ENCODE measurements at places on chromosomes 1 and 21.

DNA sequence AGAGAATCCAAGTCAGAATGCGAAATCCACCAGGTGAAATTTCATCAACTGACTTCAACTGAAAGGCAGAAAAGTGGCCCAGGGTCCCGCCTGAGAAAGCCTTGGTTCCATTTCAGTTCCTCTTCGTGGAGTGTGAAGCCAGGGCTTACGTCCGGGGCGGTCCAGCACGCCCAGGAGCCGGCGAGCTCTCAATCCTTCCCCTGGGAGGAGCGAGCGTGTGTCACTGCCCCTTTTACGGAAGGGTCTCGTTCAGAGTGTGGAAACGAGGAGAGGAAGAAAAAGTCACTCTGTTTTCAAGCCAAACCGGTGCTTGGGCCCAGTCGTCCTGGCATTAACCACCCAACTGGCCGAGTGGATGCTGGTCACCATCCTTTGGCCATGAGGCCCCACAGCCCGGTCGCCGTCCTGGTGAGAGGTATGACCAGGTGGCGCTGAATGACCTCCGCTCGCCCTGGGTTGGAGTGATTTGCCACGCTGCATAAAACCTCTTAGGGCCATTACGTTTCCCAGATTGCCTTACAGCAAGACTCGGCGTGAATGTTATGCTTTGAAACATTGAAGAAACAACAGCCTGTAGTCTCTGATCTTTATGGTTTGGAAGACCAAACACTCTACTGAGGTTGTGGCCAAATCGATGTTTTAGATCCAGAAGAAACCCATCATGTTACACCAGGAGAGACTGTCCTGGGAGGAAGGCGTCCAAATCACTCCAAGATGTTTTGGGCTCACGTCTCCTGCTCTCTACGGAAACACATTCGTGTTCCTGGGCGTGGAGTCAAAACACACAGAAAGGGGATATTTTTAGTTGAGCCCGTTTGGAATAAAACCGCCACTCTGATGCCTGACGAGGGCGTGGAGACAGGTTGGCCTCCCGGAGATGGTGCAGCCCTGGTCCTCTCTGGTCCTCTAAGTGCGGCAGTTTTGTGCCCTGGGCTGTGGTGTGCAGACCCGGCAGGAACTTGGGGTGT lies 93.6 kb upstream of the ACTRT2 start:
- no peak for DNase-seq

DNA sequence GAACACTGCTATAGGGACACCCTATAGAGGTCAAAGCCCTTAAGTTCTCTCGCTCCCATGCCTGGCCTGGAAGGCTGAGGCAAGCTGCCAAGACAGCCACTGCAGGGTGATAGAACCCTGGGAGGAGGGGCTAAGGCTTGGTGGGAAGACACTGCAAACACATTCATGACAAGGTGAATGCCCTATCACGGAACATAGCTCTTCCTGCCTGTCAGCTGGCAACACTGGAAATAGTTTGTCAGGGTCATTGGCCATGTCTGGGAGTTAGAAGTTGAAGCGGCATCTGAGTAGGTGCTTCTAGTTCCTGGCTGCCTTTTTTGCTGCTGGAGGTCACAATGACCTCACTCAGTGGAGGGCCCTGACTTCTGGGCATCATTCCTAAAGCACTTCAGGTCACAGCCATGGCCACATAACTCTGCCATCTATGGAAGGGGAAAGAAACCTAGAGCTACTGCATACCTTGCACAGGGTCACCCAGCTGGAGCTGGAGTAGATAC lies 4.2 kb downstream of the FABP3 start:
- DNase-seq = no peak

DNA sequence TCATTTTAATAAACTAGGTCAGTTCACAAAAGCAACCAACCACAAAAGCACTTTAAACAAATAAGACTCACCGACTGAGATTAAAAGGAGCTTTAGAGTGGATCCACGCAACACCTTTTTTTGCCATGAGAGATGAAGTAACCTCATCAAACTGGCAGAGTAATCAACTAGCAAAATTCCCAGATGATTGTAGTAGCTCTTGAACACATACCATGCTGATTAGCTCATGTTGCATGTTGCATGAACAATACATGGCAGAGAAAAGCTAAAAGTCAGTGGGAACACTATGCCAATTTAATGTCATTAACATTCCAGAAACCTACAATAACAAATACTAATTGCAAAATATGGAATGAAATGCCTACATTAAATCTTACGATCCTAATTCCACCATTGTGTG lies 4.1 kb downstream of the WARS2 start:
- DNase-seq = no peak

DNA sequence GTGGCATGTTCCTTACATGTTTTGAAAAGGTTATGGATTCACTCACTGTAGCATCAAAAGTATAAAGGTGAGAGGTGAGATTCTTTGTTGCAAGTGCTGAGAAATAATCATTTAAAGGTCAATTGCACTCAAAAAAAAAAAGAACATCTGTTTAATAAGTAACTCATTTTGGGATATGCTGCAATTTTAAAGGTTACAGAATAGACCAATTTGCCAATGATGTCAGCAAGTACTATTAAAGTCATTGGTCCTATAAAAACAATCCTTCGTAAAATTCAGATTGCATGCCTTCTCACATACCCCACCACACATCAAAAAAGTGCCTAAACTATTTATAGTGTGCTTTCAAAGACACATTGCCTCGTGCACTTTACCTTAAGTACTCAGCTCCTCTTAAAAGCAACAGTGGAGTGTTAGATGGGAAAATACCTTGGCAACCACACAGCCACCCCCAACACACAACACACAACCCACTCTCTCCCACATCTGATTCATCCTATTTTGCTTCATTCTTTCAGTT lies 218.2 kb upstream of the ADGRL2 start:
- no peak for DNase-seq

DNA sequence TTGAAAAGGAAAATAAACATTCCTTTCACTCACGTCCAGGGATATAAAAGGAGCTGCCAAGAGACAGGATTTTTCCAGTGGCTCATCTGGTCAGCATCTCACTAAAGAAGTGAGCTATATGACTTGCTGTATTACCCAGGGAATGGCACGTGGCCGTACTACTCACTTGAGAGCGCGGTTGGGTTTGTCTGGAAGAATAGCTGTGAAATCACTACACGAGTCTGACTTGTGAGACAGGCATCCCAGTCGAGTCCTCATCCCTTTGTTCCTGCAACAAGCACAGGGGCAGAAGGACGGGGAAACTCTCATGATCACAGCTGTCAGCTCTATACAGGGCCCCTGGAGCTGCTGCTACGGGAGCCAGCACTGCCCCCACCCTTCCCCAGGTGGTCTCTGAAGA lies 17.7 kb downstream of the RGS8 start:
- no peak for DNase-seq

GRCh38 chr1:56329970-56330369 lies 249.4 kb downstream of the PLPP3 start:
- DNase-seq = no peak

- DNase-seq = no peak
Measured at GRCh38 chr1:6355621-6356020, 37.9 kb downstream of the ACOT7 start.

DNA sequence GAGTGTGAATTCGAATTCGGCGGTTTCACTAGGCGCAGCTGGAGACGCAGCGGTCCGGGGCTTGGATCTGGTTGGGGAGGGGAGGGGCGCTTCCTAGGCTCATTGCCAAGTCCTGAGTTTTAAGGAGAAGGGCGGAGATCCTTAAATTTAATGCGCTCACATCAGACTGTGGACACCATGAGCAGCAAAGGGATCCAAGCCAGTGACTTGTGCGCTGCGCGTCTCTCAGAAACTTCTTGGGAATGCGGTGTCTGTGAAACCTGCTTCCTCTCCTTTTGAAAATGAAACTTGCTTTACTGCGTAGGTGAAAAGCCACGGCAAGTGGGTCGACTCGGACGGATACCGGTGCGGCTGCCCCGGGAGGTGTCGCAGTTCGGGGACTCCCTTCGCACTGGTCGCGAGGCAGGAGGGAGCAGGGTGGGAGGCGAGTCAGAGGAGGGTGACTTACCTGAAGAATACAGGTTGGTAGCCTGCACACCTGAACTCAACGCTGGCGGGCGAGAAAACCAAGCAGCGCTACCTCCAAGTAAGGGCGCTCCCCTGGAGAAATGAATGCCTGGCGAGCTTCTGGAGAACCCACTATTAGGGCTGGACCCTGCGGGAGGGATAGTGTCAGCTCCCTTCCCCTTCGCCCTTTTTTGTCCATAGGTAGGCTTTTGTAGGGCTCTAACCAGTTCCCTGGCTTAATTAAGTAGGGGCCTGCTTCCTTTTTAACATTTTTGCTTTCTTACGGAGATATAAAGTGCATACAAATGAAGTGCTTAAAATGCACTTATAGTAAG lies 992 bp downstream of the TENT5C start:
- peak; percentile 76 for DNase-seq

GRCh38 chr1:199867601-199868000 lies 159.9 kb upstream of the NR5A2 start:
- DNase-seq = no peak

DNA sequence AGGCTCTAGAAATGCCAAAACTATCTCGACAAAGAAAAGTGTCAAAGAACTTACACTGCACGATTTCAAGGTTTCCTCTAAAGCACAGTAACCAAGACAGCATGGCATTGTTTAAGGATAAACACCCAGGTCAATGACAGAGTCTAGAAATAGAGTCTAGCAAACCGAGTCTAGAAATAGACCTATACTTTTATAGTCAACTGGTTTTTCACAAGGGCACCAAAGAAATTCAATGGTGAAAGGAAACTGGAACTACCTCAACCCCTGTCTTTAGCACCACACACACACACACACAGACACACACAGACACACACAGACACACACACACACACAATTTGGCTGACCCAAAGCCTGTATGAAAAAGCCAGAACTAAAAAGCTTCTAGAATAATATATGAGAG lies 67.1 kb upstream of the PGBD5 start:
- no peak for DNase-seq

GRCh38 chr1:23424293-23425192 lies at the start of gene TCEA3:
Gene TCEA3, minus strand, starts transcription at chr1:23424748. Its CDS starts 115 bp downstream, at chr1:23424633.
- peak; percentile 39 for DNase-seq

- no peak for DNase-seq
Measured at GRCh38 chr1:28680151-28680550, 11.6 kb downstream of the GMEB1 start.

- no peak for DNase-seq
Measured at GRCh38 chr1:11590395-11590794, 63.8 kb downstream of the FBXO2 start.

DNA sequence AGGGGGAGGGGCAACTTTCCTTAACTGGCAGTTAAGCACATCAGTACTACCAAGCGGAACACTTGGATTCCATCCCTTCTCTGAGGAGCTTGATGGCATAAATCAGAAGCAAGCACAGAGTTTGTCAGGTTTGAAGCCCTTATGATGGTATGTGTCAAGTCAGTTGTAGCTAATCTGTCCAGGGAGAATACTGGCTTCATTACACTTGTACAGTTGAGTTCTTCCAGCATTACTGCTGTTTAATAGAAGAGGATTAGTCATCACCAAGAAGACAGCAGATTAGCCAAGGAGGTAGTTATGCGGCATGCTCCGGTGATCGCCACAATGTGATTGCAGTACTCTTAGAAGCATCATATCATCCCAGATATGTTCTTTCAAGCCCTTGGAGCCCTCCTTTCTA lies 2.1 kb upstream of the TDRD5 start:
- no peak for DNase-seq

DNA sequence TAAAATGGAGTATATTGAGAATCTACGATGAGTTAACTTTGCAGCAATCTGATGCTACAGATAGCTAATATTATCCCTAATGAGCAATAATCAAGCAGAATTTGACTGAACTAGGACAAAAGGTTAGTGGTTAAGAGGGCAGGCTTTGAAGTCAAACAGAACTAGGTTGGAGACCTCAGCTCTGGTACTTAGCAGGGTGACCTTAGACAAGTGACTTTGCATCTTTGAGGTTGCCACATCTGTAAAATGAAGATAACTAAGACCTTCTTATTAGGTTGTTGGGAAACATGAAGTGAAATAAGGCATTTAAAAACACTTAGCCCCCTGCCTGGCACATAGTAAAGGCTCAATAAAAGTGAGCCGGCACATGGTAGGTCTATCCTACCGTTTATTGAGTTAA lies 4.3 kb upstream of the FUCA1 start:
- DNase-seq = no peak

DNA sequence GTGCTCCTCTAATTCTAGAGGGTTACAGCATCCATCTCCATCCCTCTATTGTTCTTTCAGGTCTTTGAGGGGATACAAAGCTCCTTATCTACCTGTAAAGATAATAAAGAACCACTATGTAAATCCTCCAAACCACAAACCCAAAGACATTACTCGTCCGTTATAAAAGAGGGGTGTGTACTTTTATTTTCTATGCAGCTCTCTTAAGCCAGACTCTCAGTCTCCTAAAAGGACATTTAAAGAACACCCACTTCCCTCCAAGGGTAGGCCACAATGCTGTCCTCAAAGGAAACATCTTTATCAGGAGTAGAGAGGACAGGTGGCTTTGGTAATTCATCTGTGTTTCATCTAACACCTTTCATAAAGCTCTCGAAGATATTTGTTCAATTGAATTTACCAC lies 67.9 kb upstream of the DYNLT5 start:
- DNase-seq = no peak

DNA sequence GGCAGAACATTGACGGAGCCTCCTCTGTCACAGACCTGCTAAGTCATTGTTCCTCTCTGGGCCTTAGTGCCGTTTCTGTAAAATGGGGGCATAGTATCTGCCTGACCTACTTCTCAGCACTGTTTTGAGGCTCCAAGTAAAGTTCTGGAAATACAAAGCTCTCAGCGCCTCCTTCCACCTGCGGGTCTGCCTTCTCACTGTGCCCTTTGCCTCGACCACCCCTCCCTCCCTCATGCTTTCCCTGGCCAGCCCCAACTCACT lies 15.4 kb upstream of the WASF2 start:
- DNase-seq = no peak

DNA sequence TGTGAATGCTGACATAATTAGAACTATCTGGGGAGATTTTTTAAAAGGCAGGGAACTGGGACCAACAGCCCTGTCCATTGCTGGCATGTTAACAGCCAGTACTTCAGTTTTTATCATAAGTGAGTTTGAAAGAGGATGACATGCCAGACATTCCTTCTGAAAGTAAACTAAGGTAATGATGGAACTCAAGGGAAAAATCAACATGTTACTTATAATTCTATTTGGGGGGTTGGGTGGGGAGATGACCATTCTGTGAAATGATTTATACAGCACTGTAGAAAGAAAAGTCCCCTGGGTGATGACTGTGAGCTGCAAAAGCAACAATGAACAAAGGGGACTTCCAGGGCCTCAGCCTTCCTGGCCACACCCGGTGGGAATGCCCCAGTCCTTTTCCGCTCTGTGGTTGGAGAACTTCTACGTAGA lies 5.4 kb upstream of the LAMC2 start:
- DNase-seq = no peak

DNA sequence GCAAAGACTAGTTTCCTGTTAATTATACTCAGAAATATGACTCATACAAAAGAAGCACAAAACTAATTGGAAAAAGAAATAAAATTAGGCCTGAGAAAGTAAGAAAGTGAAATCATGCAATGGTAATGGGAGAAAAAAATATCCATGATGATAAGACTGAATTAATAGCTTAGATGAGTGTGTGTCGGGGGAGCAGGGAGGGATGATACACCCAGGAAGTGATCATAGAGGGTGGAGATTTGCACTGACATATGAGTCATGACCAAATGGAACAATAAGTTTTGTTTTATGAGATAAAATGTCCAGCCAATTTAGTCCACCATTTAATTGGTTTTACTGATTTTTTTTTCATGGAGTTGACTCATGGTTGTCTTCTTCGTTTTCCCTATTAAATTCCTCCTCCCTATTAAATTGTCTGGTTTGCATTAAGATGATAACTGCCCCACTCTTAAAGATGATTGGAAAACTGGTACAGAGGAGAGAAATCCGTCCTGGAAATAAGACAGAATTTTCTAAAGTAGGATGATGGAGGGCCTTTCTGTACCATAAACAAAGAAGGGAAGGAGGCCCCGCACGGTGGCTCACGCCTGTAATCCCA lies 111.7 kb upstream of the KCNJ6 start:
- DNase-seq = no peak

Data from CD4-positive, alpha-beta T cell treated with Interleukin-21 for 1 hour (primary cell).